ENCODE measurements at places on chromosomes 4 and X. TPM values are rescaled to one million over a fixed set of nuclear protein-coding genes. Genes with fewer than 3 reads are reported as not detected.
A peak's percentile ranks its signal among the peaks of the same experiment; 100 is the strongest.

DNA sequence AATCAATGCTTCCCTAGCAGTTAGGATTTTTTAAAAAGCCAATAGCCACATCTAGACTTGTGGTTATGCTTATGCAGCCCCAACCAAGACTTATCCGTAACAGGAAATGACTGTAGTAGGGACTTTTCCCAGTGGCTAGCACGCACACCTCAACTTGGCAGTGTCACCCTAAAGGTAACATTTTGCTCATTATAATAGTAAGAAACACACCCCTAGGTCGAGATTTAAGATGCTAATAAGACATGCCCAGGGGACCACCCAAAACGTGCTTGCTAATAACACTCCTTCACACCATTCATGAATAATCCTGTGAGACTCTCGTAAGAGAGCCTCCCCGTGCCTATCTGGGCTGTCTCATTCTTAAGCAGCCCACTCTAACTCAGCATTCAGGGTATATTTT, 195.3 kb downstream of the CHIC1 start:
- no peak for DNase-seq

GRCh38 chrX:121161501-121161933, 114.1 kb downstream of the GLUD2 start:
- DNase-seq, result no peak

GRCh38 chrX:25131055-25131454, 115.3 kb upstream of the ARX start:
- DNase-seq, result no peak

GRCh38 chr4:186840771-186841301, 117.2 kb upstream of the FAT1 start:
- peak; percentile 11 for DNase-seq

- no peak for DNase-seq
These were observed 2.6 kb upstream of the AMMECR1 start for GRCh38 chrX:110320381-110320987.

DNA sequence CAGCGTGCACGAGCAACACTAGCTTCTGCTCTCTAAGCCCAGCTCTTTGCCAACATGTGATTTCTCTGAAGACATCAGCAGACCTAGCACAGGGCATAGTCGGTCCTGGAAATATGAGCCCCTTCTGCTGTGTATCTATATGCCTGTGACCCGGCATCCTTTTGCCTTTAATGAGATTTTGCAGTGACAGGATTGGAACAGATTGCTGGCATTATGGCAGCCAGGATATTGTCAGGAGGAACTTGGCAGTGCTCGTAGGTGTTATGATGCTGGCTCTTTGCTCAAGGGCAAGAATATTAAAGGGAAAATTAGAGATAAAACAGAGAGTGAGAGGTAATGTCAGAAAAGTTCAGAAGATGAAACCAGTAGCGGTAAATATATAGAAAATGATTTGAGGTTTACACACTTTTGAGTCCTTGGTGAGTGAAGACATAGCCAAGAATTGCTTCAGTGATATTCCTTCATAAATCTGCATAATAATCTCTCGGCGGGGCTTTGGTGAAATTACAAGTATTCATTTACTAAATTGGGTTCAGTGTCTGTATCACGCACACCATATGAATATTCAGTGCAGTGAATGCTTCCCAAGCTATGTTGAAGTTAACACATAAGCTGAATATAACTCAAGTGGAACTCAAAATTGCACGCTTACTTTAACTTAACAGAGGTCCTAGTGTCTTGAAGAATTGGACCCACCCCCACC, 502.1 kb upstream of the NR3C2 start:
- no peak for DNase-seq

- no peak for DNase-seq
These were observed 23.4 kb upstream of the RHOH start for GRCh38 chr4:40173470-40173875.

DNA sequence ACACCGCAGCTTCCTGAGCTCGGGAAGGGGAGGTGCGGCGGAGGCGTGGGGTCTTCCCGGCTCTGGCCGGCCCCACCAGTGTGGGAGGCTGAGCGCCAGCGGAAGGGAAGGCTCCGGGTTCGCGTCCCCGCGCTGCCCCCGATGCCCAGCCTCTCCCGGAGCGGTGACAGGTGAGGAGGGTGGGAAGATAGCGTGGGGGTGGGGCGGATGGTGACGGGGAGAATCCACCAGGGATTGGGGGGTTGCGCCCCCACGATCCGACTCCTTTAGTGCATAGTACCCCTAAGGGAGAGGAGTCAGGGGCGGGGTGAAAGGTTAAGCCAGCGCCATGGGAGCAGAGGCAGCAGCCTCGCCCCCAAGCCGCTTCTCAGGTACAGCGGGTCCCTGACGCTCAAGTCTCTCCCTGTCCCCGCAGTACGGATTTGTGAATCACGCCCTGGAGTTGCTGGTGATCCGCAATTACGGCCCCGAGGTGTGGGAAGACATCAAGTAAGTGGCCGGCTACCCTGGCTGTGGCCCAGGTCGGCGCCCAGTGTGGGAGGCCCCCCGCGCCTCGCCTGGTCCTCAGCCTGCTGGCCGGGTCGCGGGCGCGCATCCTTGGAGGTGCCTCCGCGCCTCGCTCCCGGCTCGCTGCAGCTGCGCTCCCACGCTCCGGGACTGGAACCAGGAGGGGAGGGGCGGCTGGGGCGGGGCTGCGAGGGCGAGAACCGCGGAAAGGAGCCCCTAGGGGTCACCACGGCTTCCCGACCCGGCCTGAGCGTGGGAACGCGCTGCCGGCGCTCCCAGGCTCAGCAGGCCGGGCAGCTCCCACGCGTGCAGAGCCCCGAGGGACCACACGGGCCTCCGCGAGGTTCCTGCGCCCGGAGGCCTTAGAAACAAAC, 791 bp downstream of the GUCY1B1 start:
- DNase-seq, result peak; percentile 86

- DNase-seq, result no peak
These were observed 18.0 kb downstream of the HDAC8 start for GRCh38 chrX:72554448-72555140.

GRCh38 chr4:113444386-113444785, 317.2 kb downstream of the CAMK2D start:
- no peak for DNase-seq

GRCh38 chr4:182286035-182286434, 42.8 kb downstream of the TENM3 start:
- DNase-seq, result no peak

DNA sequence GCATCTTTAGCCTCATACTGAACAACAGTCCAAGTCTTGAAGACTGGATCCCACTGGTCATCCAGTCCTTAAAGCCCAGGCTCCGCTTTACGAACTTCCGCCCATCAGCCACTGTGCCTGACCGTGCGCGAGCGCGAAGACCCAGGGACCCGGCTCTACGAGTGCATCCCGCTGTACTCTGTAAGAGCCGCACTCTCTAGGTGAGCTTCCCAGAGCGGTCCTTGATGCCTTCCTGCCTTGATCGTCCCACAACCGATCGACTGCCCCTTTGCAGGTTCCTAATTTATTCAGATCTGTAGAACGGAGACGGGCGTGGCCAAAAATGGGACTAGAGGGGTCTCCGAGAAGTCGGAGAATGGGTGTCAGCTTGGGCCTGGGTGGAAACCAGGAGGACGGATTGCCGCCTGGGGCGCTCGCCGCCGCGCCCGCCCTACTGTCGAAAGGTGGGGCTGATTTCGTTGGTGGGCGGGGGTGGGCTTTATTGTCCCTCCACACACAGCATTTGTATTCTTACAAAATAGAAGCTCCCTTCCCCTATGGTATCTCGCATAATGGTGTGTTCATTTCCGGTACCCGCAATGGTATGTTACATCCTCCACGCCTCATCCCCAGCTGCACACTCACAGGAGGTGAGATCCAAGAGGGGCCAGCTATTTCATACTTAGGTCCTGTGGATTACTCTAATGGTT, 42.3 kb upstream of the FAM156A start:
- no peak for DNase-seq

DNA sequence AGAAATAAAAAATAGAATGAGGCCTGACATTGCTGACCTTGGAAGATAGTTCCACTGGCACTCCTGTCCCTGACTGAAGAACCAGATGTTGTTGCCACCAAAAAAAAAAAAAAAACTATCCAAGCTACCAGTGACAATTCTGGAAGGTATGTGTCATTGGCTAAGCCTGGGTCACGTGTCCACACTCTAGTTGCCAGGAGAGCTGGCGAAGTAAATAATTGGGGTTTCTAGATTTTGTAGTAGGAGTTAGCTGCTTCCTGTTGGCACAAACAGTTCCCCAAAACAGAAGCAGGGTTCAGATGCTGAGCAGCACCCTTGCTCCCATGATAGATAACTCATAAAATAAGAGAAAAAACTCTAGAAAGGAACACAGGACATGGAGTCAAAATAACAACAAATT, 20.5 kb downstream of the MND1 start:
- no peak for DNase-seq

GRCh38 chr4:77355731-77356130, 198.7 kb downstream of the CCNG2 start:
- DNase-seq, result no peak

- no peak for DNase-seq
These were observed 536.2 kb upstream of the KLHL4 start for GRCh38 chrX:86981326-86981879.

- peak; percentile 27 for DNase-seq
These were observed 85.4 kb upstream of the GBA3 start for GRCh38 chr4:22607382-22607781.

DNA sequence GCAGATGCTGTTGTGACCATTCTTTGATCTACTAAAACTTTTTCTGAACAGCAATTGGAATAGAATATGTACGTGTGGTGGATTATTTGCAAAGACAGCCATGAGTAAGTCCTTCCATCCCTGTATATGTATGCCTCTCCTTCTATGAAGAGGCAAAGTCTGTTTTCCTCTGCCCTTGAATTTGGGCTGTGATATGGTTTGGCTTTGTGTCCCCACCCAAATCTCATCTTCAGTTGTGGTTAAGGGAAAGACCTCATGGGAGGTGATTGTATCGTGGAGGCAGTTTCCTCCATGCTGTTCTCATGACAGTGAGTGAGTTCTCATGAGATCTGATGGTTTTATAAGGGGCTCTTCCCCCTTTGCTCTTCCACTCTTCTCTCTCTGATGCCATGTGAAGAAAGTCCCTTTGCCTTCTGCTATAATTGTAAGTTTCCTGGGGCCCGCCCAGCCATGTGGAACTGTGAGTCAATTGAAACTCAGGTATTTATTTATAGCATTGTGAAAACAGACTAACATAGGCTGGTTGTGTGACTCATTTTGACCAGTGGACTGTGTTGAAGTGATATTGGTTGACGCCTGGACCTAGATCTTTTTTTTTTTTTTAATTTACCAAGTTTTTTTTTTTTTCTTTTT, 108.3 kb upstream of the CAMK2D start:
- no peak for DNase-seq

DNA sequence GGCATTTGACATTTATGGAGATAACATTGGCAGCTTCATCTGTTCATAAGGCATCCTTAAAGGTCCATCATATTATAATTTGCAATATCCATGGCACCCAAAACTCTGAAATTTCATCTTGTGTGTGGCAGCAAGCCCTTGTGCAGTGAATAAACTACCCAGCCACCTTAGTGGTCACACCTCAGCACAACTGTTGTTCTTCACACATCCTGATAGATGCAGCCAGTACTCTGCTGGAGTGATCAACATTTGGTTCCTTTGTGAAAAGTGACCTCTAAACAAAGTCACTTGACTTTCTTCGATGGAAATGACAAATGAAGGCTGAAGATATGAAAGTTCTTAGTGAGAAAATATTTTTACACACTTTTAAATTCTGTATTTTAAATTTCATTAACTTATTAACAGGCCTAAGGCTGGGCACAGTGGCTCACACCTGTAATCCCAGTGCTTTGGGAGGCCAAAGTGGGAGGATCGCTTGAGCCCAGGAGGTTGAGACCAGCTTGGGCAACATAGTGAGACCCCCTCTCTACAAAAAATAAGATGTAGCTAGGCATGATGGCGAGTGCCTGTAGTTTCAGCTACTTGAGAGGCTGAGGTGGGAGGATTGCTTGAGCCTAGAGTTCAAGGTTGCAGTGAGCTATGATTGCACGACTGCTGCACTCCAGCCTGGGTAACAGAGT, 161.4 kb downstream of the SPRY1 start:
- no peak for DNase-seq

DNA sequence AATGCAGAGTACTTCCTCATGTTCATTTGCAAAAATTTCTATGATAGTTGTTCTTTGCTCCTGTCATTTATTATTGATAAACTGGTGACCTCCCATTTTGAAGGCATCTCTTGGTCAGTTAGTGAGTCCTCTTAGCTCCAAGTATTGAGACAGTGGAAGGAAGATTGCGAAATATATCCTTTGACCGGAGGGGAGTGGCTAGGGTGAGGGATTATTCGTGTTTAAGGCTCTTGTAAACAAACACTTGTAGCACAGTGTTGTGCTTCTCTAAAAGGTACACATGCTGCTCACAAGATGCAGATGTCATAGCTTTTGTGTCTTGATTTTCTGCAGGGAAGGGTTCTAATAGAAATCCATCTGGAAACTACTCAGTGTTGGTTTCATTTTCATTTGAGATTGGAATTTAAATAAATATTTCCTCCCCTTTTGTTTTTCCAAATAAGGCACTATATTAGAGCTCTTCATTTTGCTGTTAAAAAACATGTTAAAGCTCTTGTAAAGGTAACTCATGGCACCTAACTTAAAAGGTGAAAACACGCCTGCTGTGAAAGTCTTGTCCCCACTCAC, 21.8 kb downstream of the TXLNG start:
- no peak for DNase-seq

DNA sequence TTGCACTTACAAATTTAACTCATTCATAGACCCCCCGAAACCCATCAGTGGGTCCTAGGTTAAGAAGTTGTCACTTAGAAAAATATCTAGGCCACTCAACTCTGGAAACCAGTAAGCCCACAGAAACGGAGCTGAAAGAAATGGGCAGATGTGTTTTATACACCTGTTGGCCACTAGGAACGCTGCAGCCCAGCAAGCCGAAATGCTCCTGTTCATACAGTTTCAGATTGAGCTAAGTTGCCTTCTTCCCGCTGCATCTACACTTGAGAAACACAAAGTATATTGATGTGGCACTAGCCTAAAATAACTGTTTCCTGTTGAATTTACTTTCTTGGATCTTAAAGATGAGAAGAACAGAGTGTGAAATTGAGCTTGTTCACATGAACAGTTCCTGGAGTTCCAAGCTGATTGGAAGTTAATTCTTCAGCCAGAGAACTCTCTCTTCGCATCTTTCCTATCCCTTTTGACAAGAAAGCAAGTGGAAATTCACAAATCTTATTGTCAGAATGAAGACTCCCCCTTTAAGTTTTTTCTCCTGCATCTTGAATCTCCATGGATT, 174.1 kb downstream of the RBMX2 start:
- DNase-seq, result peak; percentile 4

- DNase-seq, result no peak
These were observed 1688.0 kb downstream of the STIM2 start for GRCh38 chr4:28548594-28548993.

- no peak for DNase-seq
These were observed 130.4 kb upstream of the FRMPD4 start for GRCh38 chrX:12007881-12008280.

HTRA3 gene
- 56.7 TPM for polyA plus RNA-seq

LEF1 gene
- 0.22 TPM for polyA plus RNA-seq

ATP1B4 gene
- not detected for polyA plus RNA-seq

ERCC6L gene
- not detected for polyA plus RNA-seq

AMTN gene
- not detected for polyA plus RNA-seq

MAGEA6 gene
- polyA plus RNA-seq, result not detected

TMEM185A gene
- polyA plus RNA-seq, result 12.7 TPM

STARD8 gene
- 4.7 TPM for polyA plus RNA-seq

Data from heart right ventricle (tissue), 16 donors.